HAP-1 (cell line): ENCODE measurements at places on chromosomes 1 and 21.

- DNase-seq, result no peak
Observed at GRCh38 chr1:80523861-80524260, 1276.9 kb upstream of the ADGRL2 start.

- DNase-seq, result no peak
Observed at GRCh38 chr1:181205901-181206300, 117.4 kb downstream of the IER5 start.

DNA sequence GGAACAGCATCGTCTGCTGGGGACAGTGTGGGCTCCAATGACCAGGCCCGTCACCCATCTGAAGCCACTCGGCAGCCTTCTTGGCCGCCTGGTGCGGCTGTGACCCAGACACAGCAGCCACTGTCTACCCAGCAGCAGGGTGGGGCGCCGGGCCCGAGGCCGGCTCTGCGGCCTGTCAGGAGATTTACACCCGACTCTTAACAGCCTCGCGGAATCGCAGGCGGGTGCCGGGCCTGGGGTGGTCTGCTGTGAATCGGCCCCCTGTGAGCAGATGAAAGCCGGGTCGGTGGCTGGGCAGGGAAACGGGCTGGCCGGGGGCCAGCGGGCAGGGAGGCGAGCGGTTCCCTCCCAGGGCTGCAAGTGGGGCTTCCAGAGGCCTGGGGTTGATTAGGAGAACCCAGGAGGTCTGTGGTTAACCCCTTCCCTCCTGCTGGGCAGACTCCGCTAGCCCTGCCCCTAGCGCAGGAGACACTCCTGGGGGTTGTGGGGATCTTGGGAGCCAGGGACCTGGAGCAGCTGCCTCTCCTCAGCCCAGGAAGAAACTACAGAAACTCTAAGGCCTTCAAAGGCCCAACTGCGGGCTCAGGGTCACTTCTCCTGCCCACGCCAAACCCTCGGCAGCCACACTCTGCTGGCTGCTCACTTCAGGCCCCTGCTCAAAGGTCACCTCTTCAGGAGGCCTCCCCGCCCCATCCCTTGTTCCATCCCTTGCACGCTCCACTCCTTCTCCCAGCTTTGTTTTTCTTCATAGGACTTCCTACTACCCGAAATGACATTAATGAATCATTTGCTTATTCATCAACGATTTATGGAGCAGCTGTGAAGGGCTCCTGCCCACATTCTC is 15.6 kb downstream of the RUNX3 start:
- DNase-seq, result no peak

- no peak for DNase-seq
Observed at GRCh38 chr1:228405979-228406228, 731 bp downstream of the TRIM11 start.

DNA sequence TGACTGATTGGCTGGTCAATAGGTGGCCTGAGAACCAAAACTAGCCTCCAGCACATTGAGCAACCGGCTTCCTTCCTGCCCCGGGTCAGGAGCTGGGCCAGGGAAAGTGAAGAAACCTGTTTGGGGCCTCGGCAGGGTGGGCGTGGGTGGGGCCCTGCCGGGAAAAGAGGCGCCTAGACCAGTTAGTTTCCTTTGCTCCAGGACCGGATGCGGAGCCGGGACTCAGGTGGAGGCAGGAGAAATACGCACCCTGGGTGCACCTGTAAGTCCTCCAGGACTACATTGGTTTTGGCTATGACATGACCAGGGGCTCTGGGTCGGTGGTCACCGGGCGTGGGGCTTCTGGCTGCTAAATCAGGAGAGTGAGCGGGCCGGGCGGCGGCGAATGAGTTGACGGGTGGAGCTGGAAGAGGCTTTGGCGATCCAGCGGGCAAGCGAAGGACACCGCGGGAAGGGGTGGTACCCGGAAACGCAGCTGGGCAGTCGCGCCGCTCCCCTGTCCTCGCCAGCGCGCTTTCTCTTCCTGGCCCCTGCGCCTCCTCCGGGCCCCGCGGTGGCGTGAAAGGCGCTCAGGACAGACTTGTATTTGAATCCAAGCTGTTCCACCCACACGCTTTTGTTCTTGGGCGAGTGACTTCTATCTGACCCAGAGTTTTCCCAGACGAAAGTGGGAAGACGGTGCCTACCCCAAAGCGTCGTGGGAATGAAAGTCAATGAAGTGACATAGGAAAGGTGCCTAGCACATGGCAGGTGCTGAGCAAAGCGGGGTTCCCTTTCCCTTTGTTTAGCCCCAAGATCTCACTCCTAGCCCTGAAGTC is 30.6 kb upstream of the JUN start:
- DNase-seq, result no peak

DNA sequence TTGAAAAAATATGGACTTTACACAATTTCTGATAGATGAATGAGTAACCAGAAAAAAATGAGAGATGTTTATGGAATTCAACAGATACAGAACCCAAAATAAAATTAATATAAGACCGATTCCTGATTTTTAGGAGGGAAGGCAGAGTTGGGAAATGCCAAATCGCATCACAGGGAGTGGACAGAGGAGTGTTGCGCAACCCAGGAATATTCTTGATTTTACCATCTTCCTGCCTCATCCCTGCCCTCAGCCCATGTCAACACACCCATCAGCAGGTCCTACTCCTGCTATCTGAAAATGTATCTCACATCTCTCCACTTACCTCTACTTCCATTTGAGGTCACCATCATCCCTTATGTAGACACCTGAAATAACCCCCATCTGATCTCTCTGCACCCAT is 221.0 kb downstream of the DSCAM start:
- no peak for DNase-seq

DNA sequence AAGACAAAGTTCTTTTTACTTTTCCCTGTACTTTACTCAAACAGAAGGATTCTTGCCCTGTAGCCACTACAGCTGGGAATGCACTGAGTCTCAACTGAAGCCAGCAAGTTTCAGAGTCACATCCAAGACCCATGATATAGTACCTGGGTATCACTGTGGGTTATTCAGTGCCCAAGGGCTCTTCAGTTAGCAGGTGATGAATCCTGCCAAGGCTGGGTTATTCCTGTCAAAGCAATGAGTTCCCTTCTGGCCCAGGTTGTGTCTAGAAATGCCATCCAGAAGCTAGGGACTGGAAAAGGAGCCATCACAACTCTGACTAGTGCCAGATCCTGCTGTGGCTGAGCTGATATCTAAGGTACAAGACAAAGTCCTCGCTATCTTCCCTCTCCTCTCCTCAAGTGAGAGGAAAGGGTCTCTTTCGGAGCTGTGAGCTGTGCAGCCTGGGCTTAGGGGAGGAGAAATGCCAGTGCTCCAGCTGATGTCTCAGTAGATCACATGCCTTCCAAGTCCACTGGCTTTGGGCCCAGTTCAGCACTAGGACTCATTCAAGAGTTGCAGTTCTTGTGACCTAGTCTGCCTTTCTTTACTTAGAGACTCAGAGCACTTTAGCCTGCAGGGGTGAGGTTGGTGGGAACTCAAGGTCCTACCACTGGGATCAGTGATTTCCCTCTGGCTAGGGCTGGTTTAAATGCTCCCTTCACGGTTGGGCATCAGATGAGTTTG is 369.4 kb downstream of the TBX15 start:
- DNase-seq, result no peak

- DNase-seq, result no peak
Observed at GRCh38 chr1:205068457-205069040, 15.7 kb downstream of the TMEM81 start.

- DNase-seq, result no peak
Observed at GRCh38 chr1:147071142-147071541, 101.1 kb downstream of the PRKAB2 start.

- no peak for DNase-seq
Observed at GRCh38 chr1:33004613-33005012, 32.1 kb downstream of the AK2 start.

DNA sequence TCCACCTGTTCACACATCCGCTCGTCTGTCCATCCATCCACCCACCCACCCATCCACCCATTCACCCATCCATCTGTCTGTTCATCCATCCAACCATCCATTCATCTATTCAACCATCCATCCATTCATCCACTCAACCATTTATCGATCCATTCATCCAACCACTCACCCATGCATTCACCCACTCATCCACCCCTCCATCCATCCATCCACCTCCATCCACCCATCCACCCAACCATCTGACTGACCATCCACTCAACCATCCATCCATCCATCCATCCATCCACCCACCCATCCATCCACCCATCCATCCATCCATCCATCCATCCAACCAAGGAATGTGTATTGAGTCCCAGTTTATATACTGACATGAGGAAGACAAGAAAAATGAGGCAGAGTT is 73.1 kb downstream of the UMODL1 start:
- DNase-seq, result no peak

DNA sequence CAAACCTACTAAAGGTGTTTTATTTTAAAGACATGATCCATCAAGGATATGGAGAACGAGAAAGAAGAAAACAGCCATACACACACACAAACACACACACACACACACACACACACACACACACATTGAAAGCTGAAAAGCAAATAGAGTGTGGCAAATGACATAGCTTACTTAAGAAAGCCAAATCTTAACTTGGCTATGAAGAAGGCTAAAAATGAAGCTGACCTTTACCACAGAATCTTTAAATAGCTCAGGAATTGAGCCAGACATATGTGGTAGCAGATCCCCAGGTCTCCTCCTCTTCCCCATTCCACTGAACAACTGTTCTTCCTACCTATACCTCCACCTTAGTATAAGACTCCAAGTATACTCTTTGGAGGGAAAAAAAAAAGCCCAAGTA is 185.6 kb downstream of the CLEC20A start:
- DNase-seq, result no peak

GRCh38 chr1:240611228-240611618 is 732 bp downstream of the GREM2 start:
- DNase-seq, result no peak

GRCh38 chr21:29753216-29753615 is 186.6 kb downstream of the GRIK1 start:
- no peak for DNase-seq

GRCh38 chr1:207807690-207808321 is 56.0 kb downstream of the CD46 start:
- peak; percentile 46 for DNase-seq

- no peak for DNase-seq
Observed at GRCh38 chr1:159999204-159999603, 32.6 kb downstream of the PIGM start.

- DNase-seq, result no peak
Observed at GRCh38 chr1:157292302-157292701, 154.1 kb upstream of the ETV3 start.

- DNase-seq, result peak; percentile 72
Observed at GRCh38 chr1:21647431-21648351, 21.5 kb downstream of the RAP1GAP start.
